T-helper 2 cell (primary cell): ENCODE measurements at places on chromosomes 16 and 17.
A peak's percentile ranks its signal among the peaks of the same experiment; 100 is the strongest.

DNA sequence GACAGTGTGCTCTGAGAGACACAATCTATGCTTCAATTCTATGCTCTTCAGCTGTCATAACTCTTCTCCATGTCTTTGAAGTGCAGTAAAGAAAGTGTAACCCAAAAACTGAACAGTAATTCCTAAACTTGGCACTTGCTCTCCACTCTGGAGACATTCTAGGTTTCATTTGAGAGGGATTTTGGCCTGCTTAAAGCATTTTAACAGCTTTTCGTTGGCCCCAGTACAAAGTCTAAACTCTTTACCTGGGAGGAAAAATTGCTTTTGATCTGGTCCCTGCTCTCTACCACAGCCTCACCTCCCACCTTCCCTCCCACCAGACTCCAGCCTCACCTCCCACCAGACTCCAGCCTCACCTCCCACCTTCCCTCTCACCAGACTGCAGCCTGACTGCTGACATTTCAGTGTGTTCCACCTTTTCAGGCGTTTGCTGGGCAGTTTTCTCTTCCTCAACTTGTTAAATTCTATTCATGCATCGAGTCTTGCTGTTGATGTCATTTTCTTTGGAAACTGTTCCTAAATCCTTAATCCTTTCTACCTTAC lies 132.6 kb downstream of the RPTOR start:
- DNase-seq = no peak

- no peak for DNase-seq
Observed at GRCh38 chr17:50629902-50630301, 4.8 kb upstream of the ABCC3 start.

- DNase-seq = no peak
Observed at GRCh38 chr17:32615326-32615725, 128.5 kb downstream of the CDK5R1 start.

GRCh38 chr17:8186787-8187516 lies 3.0 kb downstream of the BORCS6 start:
- DNase-seq = peak; percentile 48

DNA sequence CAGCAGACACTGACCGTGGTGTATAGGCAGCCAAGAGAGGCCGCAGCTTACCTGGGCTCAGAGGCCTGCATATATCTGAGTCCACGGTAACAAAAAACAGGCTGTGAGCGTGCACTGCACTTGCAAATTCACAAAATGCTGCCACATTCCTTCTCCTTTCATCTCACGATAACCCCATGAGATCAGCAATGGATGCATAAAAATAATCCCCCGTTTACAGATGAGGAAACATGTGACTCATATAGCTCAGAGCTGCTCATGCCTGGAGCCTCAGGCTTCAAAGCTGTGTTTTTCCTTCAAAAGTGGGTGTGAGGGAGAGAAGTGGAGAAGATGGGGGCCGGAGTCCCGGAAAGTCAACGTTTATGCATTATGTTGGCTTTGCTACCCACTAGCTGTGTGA lies 118.3 kb upstream of the FOXF1 start:
- no peak for DNase-seq

- DNase-seq = no peak
Observed at GRCh38 chr16:2529961-2530628, 1.1 kb downstream of the CEMP1 start.

DNA sequence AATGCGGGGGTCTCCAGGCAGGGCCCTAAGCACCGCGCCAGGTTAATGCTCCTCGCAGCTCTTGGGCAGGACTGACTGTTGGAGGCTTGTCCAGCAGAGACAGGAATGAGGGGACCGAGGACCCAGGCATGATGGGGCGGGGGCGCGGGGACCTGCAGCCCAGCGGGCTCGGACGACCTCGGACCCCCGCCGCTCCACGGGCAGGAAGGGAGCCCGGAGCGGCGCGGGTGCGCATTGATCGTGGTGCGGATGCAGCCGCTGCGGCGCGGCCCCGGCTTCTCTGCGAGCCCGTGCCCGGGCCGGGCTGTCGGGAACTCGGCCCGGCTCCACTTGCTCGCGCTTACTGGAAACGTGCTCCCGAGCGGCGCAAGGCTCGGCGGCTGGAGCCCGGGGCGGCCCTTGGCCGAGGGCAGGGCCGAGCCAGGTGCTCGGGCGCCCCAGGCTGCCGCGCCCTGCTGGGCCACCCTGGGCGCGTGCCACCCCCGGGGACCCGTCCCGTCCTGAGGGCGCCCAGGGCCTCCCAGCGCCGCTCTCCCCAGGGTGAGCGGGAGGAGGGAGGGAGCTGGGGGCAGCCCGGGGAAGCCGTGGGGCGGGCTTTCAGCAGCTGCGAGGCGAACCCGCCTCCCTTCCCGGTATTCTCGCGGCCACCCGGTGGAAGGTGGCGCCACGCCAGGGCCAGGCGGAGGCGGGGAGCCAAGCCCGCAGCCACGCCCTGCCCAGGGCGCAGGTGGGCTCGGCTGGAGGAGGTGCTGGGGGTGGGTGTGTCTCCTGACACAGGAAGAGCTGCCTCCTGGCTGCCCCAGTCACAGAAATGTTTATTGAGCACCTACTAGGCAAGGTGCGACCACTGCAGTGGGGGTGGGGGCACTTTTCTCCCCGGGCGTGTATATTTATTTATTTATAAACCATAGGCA lies 45.9 kb downstream of the SOCS3 start:
- DNase-seq = peak; percentile 64

- DNase-seq = no peak
Observed at GRCh38 chr16:30063278-30063892, 2.2 kb upstream of the ALDOA start.

- DNase-seq = no peak
Observed at GRCh38 chr17:40517286-40517662, 15.9 kb upstream of the TNS4 start.

GRCh38 chr16:23016368-23016767 lies 132.9 kb downstream of the USP31 start:
- DNase-seq = no peak
